ENCODE measurements at places on chromosomes 3 and 15. TPM values are rescaled to one million over a fixed set of nuclear protein-coding genes. Genes with fewer than 3 reads are reported as not detected.
A peak's percentile ranks its signal among the peaks of the same experiment; 100 is the strongest.

GRCh38 chr3:81218023-81218422 is 543.4 kb downstream of the GBE1 start:
- no peak overlapping the region for H3K27ac ChIP-seq
- no peaks in the 10 kb centered on the region for H3K36me3 ChIP-seq
- no peak overlapping the region for H3K4me3 ChIP-seq
- no peak for DNase-seq
- H3K27me3 ChIP-seq = no peaks in the 10 kb centered on the region

GRCh38 chr3:23829242-23829934 is 23.6 kb downstream of the UBE2E1 start:
- H3K27me3 ChIP-seq = no peaks in the 10 kb centered on the region
- no peak overlapping the region for H3K4me3 ChIP-seq
- H3K4me1 ChIP-seq = peaks cover 4% of the 10 kb centered on the region
- no peak for DNase-seq

DNA sequence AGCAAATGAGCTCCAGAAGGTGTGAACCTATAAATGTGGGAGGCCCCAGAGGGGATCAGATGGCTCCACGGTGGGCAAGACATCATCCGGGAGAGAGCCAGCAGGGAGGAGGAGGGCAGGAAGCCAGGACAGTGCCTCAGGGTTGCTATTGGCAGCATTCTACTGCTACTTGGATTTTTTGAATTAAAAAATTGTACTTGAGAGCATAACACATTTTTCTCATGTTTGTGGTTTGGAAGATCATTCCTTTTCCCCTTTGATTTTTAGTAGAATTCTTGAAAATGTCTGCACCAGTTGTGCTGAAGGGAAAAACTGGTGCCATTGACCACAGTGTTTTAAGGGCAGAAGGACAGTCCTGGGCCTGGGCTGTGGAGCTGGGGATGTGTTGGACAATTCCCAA is 59.2 kb downstream of the LYZL4 start:
- H3K27ac ChIP-seq = no peak overlapping the region
- H3K36me3 ChIP-seq = no peaks in the 10 kb centered on the region
- no peaks in the 10 kb centered on the region for H3K27me3 ChIP-seq

- peaks cover 23% of the 10 kb centered on the region for H3K4me1 ChIP-seq
- peak overlapping the region; percentile 96 for H3K27ac ChIP-seq
- peak; percentile 56 for DNase-seq
- H3K4me3 ChIP-seq = peak overlapping the region; percentile 95
- H3K27me3 ChIP-seq = no peaks in the 10 kb centered on the region
These were observed 3.6 kb downstream of the BCL6 start for GRCh38 chr3:187741403-187742350.

DNA sequence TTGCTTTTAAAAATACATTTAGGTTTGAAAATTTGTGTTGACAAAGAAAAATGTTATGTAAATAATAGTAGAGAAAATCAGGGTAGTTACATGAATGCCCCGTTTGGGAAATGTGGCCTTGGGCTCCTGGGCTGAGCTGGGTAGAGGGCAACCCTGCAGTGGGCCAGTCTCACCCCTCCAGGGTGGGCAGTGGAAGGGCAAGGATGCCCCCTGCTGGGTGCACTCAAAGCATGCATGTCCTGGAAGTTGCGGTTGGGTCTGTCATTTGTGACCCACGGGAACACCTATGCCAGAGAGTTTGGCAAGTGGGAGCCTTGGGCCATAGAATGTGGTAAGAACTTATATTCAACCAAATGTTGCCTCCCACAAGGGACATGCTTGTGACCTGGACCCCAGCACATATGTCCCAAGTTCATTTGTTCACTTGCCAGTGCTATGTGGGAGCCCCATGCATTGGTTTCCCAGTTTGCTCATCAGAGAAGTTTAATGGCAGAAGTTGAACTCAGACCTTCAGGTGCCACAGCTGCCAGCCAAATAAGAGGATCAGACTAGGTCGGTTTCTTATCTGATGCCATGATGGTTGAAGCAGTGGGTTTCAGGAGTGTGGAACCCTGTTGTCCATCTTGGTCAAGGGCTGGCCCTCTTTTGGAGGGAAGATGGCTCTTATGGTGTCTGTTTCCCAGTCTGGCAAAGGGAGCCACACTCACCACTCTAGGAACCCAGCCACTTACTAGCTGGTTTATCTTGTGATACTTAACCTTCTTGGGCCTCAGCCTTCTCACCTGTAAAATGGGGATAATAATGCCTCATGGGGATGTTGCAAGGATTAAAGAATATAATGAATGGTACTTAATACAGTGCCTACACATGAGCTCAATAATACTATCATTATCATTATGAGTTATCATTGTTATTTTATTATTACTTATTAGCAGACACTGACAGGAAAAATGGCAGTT is 2.5 kb upstream of the PLCB2 start:
- H3K36me3 ChIP-seq = no peaks in the 10 kb centered on the region
- H3K4me1 ChIP-seq = peaks cover 32% of the 10 kb centered on the region
- no peaks in the 10 kb centered on the region for H3K27me3 ChIP-seq
- H3K4me3 ChIP-seq = no peak overlapping the region

DNA sequence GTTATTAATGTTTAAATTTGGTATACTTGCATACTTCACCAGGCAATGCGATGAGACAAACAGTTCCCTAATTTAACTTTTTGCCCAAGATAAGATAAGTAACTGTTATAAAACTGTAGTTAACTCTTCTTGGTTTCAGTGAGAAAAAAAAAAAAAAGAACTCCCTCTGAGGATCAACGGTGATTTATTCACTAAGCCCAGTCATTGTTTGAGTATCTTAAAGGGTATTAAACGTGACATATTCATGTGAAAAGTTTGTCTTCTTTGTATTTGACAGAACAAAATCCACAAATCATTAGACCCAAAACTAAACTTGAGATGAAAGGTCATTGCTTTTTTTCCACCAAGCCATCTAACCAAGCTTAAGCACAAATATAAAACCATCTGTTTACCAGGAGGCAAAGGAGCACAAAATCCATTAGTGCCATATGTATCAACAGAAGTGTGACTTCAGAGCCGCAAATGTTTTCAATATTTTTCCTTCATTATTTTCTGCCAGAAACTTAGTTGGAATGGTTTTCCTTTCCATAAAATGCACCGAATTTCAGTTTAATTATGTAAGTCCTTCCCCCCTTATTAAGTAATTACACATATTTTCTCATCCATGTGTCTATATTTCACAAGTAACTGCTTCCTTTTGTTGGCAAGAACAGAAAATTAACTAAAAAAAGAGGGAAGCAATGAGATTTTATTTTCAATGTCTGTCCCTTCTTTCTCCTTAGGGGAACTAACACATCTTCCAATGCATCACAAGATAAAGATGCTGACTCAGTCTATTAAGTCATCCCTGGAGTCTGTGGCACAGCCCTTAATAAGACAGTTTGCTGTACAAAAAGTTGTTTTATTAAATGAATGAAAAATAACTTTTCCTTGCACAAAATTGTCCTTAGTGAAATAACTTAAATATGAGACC is 92.2 kb upstream of the RAP2B start:
- H3K27me3 ChIP-seq = no peaks in the 10 kb centered on the region
- no peaks in the 10 kb centered on the region for H3K36me3 ChIP-seq
- DNase-seq = no peak
- H3K4me3 ChIP-seq = no peak overlapping the region

DNA sequence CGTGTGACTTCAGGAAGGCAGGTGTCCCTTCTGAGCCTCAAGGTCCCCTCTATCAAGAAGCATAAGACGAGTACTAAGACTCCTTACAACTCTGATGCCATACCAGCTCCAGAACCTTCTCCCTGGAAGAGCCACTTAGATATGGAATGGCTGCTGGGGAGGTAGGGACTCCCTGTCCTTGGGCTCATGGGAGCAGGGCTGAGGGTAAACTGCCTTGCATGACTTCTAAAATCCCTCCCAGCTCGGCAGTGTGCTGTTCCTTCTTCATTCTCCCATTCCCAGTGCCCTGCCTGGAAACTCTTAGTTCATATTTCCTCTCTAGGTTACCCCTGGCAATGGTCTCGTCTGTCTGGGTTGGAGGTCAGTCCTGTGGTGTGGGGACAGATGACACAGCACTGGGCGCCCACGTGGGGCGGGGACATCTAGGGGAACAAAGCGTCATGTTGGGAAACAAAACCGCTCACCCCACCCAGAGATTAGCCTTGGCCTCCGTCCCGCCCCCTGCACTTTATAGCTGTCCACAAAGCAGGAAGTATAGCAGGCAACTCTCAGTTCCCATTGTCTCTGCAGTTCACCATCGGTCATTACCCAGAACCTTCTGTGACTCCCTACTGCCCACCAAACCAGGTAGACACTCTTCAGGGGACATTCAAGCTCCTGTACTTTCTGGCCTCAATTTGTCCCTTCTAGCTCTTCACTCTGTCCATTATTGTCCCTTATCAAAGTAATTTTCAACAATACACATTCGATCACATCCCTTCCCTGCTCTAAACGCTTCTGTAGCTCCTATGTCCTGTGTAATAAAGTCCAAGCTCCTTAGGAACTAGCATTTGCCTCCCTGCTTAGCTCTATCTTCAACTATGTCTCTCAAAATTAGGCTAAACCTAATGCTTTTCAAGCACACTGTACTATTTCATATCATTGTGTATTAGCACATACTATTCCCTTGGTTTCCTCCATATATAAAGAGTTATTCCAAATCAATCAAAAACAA is 73.8 kb downstream of the IQSEC1 start:
- H3K4me3 ChIP-seq = no peak overlapping the region
- peak overlapping the region; percentile 39 for H3K27ac ChIP-seq
- no peak for DNase-seq
- H3K27me3 ChIP-seq = no peaks in the 10 kb centered on the region
- peaks cover 41% of the 10 kb centered on the region for H3K4me1 ChIP-seq

DNA sequence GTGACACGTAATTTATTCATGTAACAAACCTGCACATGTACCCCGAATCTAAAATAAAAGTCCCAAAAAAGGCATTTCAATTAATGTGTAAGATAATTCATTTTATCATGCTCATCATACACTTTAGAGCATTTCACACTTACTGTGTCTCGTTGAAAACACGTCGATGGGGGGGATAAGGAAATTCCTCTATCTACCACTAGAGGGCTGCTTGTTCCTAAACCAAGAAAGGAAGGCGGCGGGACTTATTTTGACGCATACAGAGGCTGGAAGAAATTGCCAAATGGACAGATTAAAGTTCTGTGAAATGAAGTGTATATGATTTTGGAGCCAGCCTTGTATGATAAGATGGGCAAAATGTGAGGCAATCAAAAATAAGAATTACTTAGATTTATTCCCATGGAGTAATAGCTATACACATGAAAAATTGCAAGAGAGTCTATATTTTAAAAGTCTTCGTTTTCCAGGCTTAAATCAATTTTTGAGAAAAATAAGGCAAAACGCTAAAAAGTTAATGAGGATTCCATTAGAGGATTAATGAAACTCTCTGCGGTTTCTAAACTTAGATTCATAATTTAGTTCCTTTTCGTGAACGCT is 346.8 kb downstream of the CNTN3 start:
- H3K4me1 ChIP-seq = no peaks in the 10 kb centered on the region
- H3K27me3 ChIP-seq = no peaks in the 10 kb centered on the region
- no peak for DNase-seq
- no peaks in the 10 kb centered on the region for H3K36me3 ChIP-seq

- DNase-seq = no peak
- no peaks in the 10 kb centered on the region for H3K27me3 ChIP-seq
These were observed 36.2 kb downstream of the SSR3 start for GRCh38 chr3:156518726-156519125.

DNA sequence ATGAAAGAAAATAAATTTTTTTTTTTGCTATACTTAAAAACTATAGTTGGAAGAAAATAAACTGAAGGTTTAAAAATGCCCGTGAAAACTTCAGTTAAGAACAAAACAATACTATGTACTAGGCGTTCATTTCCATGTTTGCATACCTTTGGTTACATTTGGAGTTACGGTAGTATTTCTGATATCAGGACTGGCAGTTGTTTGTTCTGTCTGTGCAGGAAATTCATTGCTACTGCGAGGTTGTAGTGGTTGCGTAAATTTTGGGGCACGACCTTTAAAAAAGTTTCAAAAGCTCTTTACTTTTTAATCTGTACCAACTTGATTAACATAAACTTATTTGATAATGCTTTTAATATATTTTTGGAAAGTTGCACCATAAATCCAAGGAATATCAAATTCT is 47.9 kb downstream of the ST3GAL6 start:
- no peak for DNase-seq
- no peak overlapping the region for H3K27ac ChIP-seq
- no peaks in the 10 kb centered on the region for H3K27me3 ChIP-seq
- no peaks in the 10 kb centered on the region for H3K36me3 ChIP-seq

GRCh38 chr3:133093366-133093765 is 55.2 kb downstream of the TMEM108 start:
- no peak overlapping the region for H3K4me3 ChIP-seq
- no peaks in the 10 kb centered on the region for H3K36me3 ChIP-seq
- no peak for DNase-seq

- H3K36me3 ChIP-seq = peaks cover 9% of the 10 kb centered on the region
- H3K4me1 ChIP-seq = no peaks in the 10 kb centered on the region
- DNase-seq = no peak
- H3K4me3 ChIP-seq = no peak overlapping the region
These were observed 51.5 kb downstream of the AAGAB start for GRCh38 chr15:67202991-67203390.

DNA sequence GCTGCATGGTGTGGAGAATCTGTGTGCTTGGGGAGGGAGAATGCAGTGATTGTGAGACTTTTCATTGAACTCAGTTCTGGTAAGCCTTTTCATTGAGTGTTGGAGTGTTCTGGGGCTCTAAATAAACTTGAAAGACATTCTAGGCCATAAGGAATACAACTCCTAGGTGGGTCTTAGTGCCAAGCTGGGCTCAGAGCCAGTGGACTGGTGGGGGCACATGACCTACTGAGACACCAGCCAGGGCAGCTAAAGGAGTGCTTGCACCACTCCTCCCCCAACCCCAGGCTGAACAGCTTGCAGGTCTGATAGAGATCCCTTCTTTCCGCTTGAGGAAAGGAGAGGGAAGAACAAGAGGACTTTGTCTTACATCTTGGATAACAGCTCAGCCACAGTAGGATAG is 21.7 kb upstream of the KPNA4 start:
- H3K4me1 ChIP-seq = no peaks in the 10 kb centered on the region
- H3K27me3 ChIP-seq = no peaks in the 10 kb centered on the region
- H3K36me3 ChIP-seq = no peaks in the 10 kb centered on the region
- H3K4me3 ChIP-seq = no peak overlapping the region
- DNase-seq = no peak

- no peak for DNase-seq
- H3K27ac ChIP-seq = no peak overlapping the region
- H3K36me3 ChIP-seq = no peaks in the 10 kb centered on the region
- no peaks in the 10 kb centered on the region for H3K4me1 ChIP-seq
- H3K4me3 ChIP-seq = no peak overlapping the region
These were observed 432.3 kb upstream of the ARRDC4 start for GRCh38 chr15:97528238-97528637.

Gene CHRNA5
- not detected for polyA plus RNA-seq

Gene IL5RA
- not detected for polyA plus RNA-seq

Gene DUOX2
- polyA plus RNA-seq = not detected

Gene SLC12A1
- polyA plus RNA-seq = not detected

Gene GABRA5
- polyA plus RNA-seq = not detected

Gene SLC51A
- polyA plus RNA-seq = 0.39 TPM

Gene GRAMD2A
- not detected for polyA plus RNA-seq

Gene AMT
- 2.2 TPM for polyA plus RNA-seq

Gene LMLN
- polyA plus RNA-seq = 1.5 TPM

Gene PLA2G4E
- polyA plus RNA-seq = not detected

All from naive thymus-derived CD4-positive, alpha-beta T cell (primary cell).